ENCODE measurements at places on chromosomes 4 and X.

- no peak for DNase-seq
Observed at GRCh38 chr4:85932500-85933290, 427.2 kb downstream of the MAPK10 start.

DNA sequence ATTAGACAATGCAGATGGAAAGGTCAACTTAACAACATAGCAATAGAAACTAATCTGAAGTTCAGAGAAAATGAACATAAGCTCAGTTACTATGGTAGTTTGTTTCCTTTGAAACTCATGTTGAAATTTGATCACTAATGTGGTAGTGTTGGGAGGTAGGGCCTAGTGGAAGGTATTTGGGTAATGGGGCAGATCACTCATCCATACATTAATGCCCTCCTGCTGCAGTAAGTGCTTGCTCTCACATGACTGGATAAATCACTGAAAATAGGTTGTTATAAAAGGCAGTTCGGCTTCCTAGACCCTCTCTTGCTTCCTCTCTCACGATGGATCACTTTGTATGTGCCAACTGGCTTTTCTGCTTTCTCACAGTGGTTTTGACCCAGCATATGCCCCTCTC is 567.4 kb upstream of the GALNT7 start:
- DNase-seq: peak; percentile 31

DNA sequence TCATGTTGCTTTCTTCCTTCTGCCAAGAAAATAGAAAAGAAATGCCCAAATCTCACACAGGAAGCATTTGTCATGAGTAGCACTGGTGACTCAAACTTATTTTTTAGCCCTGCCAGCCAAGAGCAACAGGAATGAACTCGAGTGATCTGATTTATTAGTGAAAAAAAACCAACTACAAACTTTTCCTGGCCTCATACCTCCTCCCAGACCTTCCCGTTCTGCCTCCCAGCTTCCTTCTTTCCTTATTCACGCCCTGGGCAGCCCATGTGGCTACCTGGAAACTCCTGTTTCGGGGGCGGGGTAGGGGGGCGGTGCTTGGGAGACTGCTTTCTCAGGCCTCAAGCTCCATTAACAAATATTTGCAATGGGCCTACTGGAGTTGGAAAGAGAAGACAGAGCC is 178.5 kb downstream of the NHS start:
- no peak for DNase-seq

- DNase-seq: no peak
Observed at GRCh38 chr4:70179811-70180210, 15.7 kb upstream of the ODAM start.

GRCh38 chr4:148061795-148062194 is 329.9 kb downstream of the ARHGAP10 start:
- DNase-seq: no peak

- no peak for DNase-seq
Observed at GRCh38 chr4:104418286-104418685, 76.4 kb downstream of the CXXC4 start.
